Stimulated activated CD8-positive, alpha-beta memory T cell treated with anti-CD3 and anti-CD28 coated beads, Interleukin-7, amount 100 ng/mL, for 24 hours (primary cell): ENCODE measurements at places on chromosomes 5 and 9.

DNA sequence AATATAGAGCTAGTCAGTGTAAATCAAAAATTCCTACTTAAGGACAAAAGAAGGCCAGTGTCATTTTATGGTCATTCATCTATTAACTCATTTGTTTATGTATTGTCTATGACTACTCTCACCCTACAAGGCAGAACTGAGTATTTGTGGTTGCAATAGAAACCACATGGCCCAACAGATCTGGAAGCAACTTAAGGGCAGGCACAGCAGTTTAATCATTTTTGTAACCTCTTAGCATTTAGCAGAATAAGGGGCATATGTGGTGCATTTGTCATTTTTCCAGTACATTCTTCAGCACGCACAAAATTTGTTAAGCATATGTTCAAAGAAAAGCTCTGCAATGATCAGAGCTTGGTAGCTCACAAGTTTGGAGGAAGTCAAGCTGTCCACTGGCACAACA, 1.1 kb downstream of the FKBP15 start:
- no peak for DNase-seq

GRCh38 chr5:123471385-123471784, 40.6 kb upstream of the CSNK1G3 start:
- DNase-seq = no peak

- DNase-seq = no peak
Measured at GRCh38 chr9:130745210-130745800, 51.7 kb downstream of the EXOSC2 start.

DNA sequence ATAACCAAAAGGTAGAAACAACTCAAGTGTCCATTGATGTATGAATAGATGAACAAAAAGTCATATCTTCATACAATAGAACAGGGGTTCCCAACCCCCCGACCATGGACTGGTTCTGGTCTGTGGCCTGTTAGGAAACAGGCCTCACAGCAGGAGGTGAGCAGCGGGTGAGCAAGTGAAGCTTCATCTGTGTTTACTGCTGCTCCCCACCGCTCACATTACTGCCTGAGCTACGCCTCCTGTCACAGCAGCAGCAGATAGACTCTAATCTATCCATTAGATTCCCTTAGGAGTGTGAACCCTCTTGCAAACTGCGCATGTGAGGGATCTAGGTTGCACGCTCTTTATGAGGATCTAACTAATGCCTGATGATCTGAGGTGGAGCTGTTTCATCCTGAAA, 478.0 kb downstream of the BRINP1 start:
- DNase-seq = no peak

DNA sequence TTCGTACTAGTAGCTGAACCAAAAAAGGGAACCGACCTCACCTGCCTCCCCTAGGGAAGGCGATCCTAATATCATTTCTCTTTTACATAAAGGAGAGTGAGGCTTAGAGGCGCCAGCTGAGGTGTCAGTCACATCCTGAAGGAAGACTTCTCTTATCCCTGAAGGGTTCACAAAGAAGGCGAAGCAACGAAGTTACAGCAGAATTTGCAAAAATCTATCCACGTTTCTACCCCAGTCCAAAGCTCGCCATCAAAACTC, 598 bp upstream of the KIAA1191 start:
- no peak for DNase-seq

- DNase-seq = no peak
Measured at GRCh38 chr9:116998305-116998704, 311.2 kb downstream of the TRIM32 start.

DNA sequence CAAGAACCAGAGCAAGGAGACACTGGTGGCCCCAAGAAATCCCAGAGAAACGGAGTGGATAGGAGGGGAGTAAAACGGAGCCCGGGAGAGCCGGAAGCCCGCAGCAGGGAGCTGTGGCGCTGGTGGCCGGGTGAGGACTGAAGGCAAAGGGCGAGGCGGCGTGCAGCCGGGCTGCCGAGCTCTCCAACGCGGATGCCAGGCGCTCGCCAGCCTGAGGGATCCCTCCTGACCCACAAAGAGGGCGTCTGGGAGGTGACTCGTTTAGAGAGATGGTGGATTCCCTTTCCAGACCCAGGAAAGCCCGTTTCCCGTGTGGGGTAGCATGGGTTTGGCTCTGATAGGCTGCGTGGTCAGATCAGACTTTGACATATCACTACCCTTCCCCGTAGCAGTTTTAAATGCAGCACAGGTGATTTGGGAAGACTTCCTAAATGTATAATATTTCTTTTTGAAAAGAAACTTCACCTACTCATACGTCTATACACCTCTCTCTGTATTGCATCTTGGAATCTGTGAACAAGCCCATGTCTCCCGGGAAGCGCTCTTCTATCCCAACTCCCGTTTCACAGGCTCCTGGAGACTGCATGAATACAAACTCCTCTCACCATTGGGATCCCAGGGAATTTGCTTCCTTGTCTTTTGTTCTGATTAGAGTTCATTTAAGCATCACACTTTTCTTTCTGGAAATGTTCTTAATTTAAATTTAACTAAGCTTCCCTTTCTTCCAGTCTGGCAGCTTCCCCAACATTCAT, 158.1 kb downstream of the C9orf152 start:
- DNase-seq = no peak

DNA sequence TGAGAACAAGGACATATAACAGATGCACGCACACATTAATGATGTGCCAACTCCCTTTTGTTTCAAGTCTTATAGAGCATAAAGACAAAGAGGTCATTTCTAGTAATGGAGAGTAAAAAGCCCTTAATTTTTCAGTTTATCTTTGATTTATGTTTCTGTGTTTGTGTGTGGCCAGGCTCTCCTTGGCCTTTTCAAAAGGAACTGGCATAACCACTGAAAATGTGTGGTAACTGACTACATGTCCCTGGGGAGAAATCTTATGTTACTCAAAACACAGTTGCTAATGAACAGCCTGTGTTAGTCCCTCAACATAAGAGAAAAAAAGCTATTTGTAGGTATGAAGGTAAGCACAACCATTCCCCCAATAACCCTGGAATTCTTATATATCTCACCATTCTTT, 47.6 kb upstream of the SHOC1 start:
- DNase-seq = no peak

GRCh38 chr5:133635051-133635450, 22.7 kb upstream of the FSTL4 start:
- DNase-seq = no peak

DNA sequence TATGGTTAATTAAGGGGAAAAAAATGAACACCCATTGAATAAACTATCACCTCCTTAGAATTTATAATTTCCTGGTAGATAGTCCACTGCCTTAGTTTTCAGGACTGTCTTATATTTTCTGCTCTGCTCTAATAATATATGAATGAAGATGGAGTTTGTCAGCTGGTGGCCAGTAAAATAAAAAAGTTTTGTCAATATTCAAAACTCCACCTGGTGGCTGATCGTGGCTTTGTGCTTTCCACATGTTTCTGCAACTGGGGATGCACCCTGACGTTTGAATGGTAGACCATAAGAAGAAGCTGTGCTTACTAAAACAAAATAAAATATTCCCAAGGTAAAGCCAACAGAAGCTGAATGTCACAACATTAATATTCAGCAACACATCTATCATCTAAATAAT, 286.6 kb upstream of the IZUMO3 start:
- no peak for DNase-seq

DNA sequence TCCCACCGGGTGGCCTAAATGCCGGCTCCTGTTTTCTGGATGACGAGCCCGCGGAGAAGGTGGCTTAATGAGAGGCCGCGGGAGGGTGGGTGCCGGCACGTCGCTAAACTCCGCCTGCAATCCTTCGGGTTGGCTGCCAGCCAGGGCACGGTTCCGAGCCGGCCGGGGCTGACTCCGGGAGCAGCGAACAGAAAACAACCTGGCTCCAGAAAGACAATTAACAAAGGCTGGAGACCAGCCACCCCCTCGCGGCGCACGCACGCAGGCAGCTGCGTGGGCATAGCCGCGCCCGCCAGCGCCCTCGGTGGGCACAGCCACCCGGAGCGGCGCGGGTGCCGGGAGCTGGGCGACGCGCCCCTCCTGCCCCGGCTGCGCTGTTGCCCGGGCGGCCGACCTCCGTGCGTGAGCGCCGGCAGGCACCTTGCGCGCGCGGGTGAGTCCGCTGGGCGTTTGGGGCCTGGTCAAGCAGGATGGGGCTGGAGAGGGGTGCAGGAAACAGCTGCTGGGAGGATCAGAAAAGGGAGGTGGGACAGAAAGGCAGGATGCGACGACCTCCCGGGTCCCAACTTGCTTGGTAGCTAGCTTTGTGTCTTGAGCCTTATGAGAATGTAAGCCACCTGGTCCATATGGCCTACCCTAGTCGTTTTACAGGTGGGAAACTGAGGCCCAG, at the start of gene ARHGEF37:
TSS of gene ARHGEF37 (plus strand) at position 307 of the 670 bp plus-strand sequence. CDS start 16,272 bp downstream, outside the sequence.
- DNase-seq = peak; percentile 12

- DNase-seq = no peak
Measured at GRCh38 chr5:94517490-94518488, 100.6 kb downstream of the KIAA0825 start.

- DNase-seq = no peak
Measured at GRCh38 chr5:138844125-138844461, 31.0 kb downstream of the LRRTM2 start.

- no peak for DNase-seq
Measured at GRCh38 chr9:109035684-109036423, 22.6 kb upstream of the CTNNAL1 start.

- DNase-seq = no peak
Measured at GRCh38 chr9:135544981-135545635, 818 bp upstream of the OBP2A start.

- DNase-seq = no peak
Measured at GRCh38 chr9:23526806-23527205, 299.2 kb downstream of the ELAVL2 start.

- no peak for DNase-seq
Measured at GRCh38 chr5:14202462-14202861, 59.3 kb downstream of the TRIO start.

DNA sequence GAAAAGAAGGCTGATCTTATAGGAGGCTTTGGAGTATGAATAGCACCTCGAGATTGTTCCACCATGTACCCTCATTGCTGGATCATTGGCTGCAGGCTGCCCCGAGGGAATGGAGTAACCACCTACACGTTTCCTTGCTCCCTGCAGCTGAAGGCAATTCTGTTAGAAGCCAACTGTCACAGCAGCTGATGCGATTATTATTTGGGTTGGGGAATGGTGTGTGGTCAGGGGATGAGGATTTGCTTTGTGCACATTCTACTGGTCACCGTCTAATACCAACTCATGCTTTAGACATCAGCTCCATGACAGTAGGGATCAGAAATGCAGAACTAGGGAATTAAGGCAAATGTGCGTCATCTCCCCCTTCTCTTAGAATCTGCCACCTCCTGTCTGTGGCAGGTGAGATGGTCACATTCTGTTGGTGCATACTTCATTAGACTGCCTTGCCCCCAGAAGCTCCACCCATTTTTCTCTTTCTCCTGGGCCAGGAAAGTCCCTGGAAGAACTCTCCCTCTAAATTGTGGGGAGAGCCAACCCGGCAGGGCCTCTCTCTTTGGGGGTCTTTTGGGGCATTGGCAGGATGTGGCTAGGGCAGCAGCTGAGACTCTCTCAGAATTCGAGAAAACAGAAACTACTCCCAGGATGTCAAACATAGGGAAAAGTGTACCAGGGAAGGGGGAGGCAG, 32.8 kb downstream of the NEUROG1 start:
- no peak for DNase-seq

GRCh38 chr5:61142391-61142790, 19.9 kb downstream of the SMIM15 start:
- DNase-seq = no peak

DNA sequence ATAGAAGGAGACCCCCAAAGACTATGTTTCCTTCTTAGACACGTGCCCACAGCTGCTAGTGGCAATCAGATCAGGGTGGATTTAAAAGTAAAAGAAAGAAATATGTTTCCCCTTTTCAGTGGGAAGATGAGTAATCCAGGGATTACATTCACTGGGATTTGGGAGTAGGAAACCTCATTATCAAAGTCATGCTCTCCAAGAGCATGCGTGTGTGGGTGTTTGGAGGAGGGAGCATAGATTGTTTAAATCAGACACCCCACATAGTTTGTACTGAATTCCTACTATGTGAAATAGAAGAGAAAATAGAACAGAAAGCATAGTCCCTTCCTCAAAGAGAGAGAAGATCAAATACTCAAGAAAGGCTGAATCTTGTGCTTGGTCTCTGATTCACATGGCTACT, 65.5 kb upstream of the TBCA start:
- no peak for DNase-seq

- no peak for DNase-seq
Measured at GRCh38 chr5:169450464-169450863, 133.1 kb upstream of the SPDL1 start.

- no peak for DNase-seq
Measured at GRCh38 chr5:64145216-64145895, 20.3 kb upstream of the RNF180 start.

DNA sequence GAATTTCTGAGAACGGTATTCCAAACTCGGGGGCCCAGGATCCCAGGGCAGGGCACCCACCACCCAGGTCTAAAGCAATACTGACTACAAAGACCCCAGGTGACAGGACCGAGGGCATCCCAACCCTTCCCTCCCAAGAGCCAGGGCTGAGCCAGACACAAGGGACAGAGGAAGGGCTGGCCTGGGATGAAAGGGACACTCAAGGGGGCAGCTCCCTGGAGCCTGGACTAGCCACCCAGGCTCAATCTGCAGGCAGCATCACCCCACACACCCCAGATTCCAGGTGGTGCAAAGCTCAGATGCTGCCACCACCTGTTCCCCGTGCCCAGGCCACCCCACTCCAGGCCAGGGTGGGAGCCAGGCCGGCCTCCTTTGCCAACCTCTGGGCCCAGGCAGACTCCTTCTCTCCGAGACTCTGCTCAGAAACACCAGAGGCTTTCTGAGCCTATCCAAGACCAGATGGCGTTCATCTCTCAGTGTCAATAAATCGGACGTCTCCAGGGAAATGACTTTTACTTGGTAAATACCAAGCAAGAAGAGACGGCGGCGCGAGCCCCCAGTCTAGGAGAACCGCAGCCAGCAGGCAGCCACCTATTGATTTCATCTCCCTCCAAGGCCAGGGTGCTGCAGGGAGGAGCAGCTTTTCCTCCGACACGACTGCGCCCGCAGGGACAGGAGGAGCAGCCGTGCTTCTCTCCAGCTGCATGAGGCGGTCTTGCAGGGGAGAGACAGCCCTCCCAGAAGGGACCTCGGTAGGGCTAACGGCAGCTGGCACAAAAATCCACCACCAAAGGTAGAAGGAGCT, 94.1 kb upstream of the ADAMTS2 start:
- DNase-seq = no peak

GRCh38 chr9:91185193-91185886, 176.4 kb downstream of the AUH start:
- no peak for DNase-seq

GRCh38 chr9:33285502-33285901, 4.8 kb upstream of the NFX1 start:
- no peak for DNase-seq
